ENCODE measurements at places on chromosomes 4 and X. TPM values are rescaled to one million over a fixed set of nuclear protein-coding genes. Genes with fewer than 3 reads are reported as not detected.

DNA sequence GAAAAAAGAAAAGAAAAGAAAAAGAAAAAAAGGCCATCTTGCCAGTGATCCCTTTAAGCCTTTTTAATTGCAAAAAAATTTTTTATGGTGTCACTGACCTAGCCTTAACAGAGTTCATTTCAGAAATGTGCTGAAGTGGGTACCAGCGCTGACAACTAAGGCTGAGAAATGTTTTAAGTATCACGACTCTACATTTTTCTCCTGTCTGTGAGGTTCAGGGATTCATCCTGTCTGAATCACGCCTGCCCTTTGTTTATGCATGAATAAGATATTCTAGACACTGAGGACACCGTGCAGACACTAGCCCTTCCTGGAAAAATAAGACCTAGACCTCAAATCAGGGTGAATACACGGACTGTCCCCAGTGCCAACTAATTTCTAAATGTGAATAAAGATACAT, 154.4 kb upstream of the NOCT start:
- no peak for DNase-seq

DNA sequence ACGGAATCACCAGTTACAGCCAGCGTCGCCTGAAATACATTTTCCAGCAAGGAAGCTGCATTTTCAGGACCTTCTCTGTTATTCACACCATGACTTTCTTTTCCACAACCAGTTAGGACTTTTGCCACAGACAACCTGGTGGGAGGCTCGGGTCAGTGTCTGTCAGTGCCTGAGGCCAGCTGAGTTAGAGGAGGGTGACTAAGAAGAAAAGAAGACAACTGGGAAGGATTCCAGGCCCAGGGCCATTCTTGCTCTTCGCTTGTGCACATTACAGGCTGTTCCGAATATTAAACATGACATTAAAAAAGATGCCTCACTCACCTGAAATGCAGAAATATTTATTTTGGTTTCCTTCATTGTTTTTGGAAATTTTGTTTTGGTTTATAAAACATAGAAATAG, 21.4 kb upstream of the CENPU start:
- no peak for DNase-seq

DNA sequence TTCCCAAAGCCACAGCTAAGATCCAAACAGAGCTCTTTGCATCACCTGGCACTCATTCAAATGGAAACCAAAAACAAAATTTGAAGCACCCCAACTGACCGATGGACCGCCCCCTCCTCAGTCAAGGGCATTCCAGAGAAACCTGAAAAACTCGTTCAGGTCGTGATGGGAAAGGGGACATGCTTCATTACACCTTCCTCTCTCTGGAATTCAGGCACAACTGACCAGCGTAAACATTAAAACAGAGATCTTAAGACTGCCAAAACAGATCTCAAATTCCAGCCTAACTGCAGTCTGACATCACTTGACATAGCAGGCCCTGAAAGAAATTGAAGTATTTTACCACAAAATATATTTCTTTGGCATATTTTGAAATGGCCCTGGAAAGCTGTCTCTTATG, 28.5 kb downstream of the PTTG2 start:
- no peak for DNase-seq

- no peak for DNase-seq
These were observed 32.6 kb upstream of the FMR1NB start for GRCh38 chrX:147948531-147948930.

DNA sequence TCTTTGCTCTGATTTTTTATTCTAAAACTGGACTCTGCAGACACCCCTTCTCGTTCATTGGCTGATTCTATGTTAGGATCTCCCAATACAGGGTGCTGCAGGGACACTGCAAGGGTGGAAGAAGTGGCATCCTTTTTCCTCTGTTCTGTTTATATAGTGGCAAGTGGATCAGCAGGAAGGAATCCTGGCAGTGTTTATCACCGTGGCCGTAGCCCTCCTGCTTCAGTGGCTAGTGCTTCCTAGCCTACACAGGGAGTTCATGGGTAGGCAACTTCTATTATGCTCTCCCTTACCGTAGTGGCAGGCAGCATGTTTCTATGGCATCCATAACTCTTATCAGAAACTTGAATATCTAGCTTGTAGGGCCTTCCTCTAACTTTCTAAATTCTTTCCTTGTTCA, 6.4 kb upstream of the AP1AR start:
- DNase-seq, result no peak

DNA sequence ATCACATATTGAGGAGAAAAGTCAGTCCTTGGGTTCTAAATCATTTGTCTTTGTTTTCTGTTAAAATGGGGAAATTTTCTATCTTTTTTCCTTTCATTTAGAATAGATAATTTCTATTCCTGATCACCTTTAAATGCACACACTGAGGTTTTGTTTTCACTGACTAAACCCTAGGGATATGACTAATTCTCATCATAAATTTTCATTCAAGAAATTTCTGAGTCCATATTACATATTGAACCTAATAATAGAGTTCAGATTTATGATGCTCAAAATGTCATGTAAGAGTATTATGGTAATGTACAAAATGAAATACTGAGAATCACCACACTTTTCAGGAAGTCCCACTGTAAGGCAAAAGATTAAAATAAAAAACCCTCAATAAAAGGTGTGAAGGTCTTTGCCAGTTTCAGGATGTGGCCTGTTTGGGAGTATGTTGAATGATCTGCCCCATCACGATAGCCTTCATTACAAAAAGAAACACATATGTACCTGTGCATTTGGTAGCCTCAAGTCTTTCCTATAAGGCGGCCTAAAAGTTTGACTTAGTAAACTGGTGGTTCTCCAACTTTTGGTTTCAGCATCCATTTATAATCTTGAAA, 49.4 kb downstream of the LEF1 start:
- DNase-seq, result no peak

The IL1RAPL1 gene
- not detected for total RNA-seq
